ENCODE measurements at places on chromosomes 13 and 19.

GRCh38 chr13:28492569-28493367 lies 2.2 kb downstream of the FLT1 start:
- DNase-seq, result peak; percentile 40

DNA sequence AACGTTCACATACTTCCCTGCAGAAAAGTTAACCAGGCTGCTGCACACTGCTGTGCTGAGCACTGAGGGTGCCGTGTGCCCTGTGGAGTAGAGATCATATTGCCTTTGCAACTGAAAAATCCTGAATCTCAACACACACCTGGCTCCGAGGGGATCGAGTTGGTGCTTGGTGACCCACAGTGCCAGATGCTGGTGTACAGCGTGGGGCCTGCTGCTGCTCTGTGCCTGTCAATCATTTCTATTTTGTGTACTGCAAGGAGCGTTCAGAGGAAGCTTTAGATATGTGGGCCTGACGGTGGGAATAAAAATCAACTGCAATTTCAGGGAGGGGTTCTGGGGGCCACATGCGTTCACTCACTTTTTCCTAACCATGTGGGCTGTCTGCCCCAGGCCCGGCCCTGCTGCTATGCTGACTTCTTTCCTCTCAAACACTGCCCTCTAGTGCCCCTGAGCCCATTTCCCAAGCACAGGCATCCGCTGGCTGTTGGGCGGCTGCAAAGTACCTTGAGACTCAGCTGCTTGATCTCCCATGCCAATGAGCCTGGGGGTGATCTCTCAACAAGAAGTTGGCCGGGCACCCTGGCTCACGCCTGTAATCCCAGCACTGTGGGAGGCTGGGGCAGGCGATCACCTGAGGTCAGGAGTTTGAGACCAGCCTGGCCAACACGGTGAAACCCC lies 9.7 kb upstream of the LENG8 start:
- DNase-seq, result no peak

GRCh38 chr13:91174886-91175501 lies 172.5 kb upstream of the MIR17HG start:
- no peak for DNase-seq

- peak; percentile 54 for DNase-seq
Observed at GRCh38 chr13:89113744-89114143, 1442.6 kb downstream of the SLITRK5 start.

DNA sequence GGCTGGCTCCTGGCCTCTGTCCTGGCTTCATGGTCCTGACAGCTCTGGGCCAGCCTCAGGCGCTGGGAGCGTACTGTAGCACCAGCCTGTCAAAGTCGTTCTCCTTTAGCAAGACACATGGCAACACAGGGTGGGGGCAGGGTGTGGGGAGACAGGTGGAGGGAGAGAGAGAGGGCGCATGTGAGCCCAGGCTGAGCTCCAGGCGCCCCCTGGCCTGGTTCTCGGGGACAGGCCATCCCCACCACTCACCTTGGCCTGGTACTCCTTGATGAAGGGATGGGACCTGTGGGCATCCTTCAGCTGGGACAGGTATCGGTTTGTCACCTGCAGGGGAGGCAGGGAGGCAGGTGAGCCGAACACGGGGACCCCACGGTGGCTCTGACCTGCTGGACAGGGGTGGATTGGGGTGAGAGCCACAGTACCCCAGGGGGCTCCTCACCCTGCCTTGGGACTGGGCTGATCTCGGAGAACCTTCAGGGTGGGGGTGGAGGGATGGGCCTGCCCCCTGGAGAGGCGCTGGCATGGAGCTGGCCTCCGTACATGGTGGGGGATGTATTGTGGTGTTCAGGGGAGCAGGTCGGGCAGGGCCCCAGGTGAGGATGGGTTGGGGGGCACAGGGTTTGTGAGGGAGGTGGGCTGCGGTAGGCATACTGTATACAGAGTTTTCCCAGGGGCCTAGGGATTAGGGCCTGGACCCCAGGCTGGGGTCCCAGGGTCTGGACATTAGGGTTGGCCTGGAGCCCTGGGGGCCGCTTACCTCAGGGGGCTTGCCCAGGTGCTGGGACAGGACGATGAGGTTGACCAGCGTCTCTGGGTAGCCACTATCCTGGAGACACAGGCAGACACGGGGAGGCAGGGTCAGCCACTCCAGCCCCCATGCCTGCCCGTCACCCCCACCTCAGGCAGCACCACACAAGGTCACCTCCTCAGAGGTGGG lies 3.9 kb upstream of the CERS1 start:
- no peak for DNase-seq

- no peak for DNase-seq
Observed at GRCh38 chr13:50414640-50415039, 399.4 kb downstream of the KCNRG start.

DNA sequence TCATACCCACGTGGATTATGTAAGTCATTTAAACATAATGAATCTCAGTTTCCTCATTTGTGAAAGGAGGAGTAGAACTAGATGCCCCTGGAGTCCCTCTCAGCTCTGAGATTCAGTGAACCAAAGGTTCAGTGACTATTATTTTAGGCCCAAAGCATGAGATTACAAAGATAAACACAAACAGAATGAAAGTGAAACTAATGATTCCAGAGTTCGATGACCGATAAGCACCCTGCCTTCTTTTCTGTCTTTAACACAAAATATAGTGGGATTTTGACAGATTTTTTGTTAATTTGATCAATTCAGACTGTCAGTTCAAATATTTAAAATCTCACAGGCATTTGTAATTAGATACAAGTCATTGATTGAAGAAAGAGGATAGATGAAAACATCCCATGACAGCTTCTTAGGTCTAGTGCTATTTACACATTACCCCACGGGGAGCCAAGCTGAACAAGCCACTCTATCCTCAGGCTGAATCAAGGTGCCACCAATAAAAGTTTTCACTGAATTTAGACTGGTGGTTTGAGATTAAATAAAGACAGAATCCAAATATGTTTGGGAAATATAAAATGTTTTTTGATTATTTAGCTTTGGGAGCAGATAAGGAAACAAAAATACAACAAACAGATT lies 64.6 kb upstream of the RAP2A start:
- no peak for DNase-seq

GRCh38 chr13:44048326-44048725 lies 168.6 kb downstream of the LACC1 start:
- DNase-seq, result peak; percentile 5

- DNase-seq, result no peak
Observed at GRCh38 chr13:114148521-114148855, 16.1 kb upstream of the RASA3 start.

DNA sequence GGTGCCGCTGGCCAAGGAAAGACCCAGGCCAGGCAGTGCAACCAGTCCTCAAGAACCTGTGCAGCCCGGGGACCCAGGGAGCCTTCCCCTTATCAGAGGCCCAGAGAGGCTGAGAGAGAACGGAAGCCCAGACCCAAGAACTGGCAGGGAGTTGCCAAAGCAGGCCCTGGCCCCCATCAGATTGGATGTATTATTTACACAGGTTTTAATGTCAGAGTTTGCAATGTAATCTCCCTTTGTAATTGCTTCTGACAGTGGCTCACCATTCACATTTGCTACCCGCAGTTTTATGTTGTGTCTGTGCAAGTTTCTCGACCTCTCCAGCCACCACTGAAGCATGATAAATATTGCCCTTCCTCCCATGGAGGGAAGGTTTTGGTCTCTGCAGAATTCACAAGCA lies 660.9 kb downstream of the LIG4 start:
- DNase-seq, result no peak

DNA sequence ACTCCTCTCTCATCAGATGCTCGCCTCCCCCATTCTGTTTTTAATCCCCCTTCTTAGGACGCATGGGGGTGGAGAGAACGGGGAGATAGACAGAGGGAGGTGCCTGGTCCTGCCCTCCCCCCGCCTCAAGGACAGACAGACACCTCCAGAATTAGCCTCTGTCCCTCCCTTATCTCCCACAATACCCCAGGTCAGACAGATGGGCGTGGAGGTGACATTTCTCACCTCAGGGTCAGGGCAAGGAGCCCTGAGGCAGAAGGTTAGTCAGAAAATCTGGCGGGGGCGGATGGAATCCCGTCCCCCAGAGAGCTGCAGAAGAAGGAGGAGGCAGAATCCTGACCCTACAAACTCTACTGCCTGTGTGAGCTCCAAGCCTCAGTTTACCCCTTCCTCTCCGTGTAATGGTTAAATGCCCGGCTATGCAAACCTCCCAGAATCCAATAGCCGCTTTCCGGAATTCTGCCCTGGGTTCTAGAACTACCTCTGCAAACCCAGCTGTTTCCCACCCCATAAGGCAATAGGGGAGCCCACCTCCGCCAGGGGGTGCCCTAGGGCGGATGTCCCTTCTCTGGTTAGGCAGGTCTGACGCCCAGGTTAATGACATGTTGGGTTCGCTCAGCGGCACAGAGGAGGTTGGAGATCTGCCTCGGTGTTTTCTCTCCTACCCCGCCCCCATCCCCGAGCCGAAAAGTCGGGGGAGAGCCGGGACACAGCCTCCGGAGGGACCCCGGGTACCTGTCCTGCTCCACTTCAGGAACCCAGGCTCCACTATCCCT lies 900 bp downstream of the PPP1R13L start:
- peak; percentile 75 for DNase-seq

- peak; percentile 41 for DNase-seq
Observed at GRCh38 chr13:25167382-25168174, 4.5 kb downstream of the AMER2 start.

GRCh38 chr19:51439021-51439465 lies 19.2 kb downstream of the SIGLEC8 start:
- DNase-seq, result peak; percentile 25

GRCh38 chr13:112969692-112970338 lies 801 bp downstream of the MCF2L start:
- peak; percentile 74 for DNase-seq

DNA sequence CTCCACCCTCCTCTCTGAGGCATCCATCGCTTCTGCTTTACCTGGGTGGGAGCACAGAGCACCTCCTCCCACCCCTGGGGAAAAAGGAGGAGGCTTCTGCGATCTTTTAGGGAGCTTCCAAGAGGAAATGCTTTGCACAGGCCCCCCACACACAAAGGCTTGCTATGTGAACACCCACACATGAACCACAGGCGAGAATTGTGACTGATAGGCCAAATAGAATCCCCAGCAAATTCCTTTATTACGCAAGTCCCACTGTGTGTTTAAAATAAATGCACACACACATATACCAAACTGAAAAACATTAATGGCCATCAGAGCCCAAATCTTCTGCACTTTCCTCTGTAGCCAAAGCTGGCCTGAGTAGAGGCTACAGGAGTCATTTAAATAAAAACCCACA lies 50.6 kb downstream of the HSPH1 start:
- DNase-seq, result no peak

DNA sequence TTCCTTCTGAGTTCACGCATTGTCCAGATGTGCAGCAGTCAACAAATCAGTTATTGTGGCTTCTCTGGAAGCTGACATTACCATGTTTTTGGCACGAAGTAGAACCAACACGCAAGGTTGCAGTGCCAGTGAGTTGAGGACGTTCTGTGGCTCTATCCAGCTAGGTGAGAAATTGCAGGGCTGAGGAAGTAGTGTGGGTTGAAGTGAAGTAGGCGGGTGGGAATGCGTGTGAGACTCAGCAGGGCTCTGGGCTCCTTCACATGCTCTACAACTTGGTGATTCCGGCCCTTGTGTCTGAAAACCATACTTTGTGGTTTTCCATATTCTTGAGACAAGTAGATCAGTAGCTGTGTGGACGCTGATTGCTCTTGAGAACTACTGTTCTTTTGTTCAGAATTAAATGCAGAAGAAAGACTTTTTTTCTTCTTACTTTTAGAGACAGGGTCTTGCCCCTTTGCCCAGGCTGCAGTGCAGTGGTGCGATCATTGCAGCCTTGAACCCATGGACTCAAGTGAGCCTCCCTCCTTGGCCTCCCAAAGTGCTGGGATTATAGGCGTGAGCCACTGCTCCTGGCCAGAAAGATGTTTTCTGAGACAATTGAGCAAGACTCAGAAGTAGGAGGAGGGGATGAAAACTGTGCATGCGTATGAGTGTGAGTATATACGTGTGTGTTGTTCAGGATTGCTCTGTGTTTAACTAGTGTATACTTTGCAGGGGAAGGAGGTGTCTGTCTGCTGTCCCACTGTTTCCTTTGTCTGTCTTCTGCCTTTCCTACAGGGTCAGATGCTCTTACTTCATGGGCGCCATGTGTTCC lies 46.2 kb downstream of the GATAD2A start:
- no peak for DNase-seq

- no peak for DNase-seq
Observed at GRCh38 chr19:2511991-2512390, 36.1 kb downstream of the GADD45B start.

DNA sequence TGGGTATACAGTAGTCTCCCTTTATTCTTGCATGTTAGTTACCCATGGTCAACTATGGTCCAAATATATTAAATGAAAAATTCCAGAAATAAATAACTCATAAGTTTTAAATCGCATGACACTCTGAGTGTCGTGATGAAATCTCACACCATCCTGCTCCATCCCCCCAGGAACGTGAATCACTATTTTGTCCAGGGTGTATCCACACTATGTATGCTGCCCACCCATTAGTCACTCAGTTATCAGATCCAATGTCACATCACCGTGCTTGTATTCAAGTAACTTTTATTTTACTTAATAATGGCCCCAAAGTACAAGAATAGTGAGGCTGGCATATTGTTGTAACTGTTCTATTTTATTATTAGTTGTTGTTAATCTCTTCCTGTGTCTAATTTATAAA lies 115.8 kb upstream of the SERP2 start:
- DNase-seq, result no peak

DNA sequence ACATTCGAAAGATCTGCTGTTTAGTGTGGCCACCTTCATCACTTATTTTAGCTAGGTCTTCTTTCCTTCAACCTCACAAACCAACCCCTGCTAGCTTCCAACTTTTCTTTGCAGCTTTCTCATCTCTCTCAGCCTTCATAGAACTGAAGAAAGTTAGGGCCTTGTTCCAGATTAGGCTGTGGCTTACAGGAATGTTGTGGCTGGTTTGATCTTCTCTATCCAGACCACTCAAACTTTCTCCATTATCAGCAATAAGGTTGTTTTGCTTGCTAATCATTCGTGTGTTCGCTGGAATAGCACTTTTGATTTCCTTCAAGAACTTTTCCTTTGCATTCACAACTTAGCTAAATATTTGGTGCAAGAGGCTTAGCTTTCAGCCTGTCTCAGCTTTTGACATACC lies 44.7 kb downstream of the CARS2 start:
- DNase-seq, result no peak

- no peak for DNase-seq
Observed at GRCh38 chr19:45815481-45816216, 541 bp upstream of the RSPH6A start.

DNA sequence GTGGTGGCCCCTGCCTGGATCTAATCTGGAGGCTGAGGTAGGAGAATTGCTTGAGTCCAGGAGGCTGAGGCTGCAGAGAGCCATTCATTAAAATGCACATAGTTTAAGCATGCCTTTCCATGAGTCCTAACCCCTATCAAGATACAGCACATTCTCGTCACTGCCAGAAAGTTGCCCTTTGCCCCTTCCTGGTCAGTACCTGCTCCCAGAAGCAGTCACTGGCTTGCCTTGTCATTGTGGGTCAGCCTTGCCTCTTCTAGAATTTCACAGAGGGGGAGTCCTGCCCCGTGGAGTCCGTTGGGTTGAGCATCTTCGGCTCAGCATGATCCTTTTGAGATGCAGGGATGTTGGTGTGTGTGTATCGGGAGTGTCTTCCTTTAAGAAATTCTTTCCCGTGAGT lies 10.8 kb downstream of the BICRA start:
- DNase-seq, result no peak

- peak; percentile 79 for DNase-seq
Observed at GRCh38 chr13:103140001-103140671, 73.9 kb upstream of the SLC10A2 start.

- DNase-seq, result no peak
Observed at GRCh38 chr13:29684441-29684840, 89.0 kb upstream of the SLC7A1 start.
